GM23338 (cell line): ENCODE measurements at places on chromosomes 6 and 20. TPM values are rescaled to one million over a fixed set of nuclear protein-coding genes. Genes with fewer than 3 reads are reported as not detected.

- DNase-seq = peak; percentile 89
These were observed 20.2 kb downstream of the LEMD2 start for GRCh38 chr6:33768644-33769120.

- no peak for DNase-seq
These were observed 81.6 kb upstream of the MPC1 start for GRCh38 chr6:166464068-166465002.

SMIM28 gene
- polyA plus RNA-seq = not detected in 2 replicates

ARG1 gene
- polyA plus RNA-seq = 0.18 and 0.42 TPM in 2 replicates

- DNase-seq = no peak
These were observed 17.1 kb downstream of the ISM1 start for GRCh38 chr20:13238001-13238653.

VGLL2 gene
- polyA plus RNA-seq = not detected in 2 replicates

CLPSL1 gene
- polyA plus RNA-seq = 0.80 TPM in 1 of 2 replicates, not detected in the other

DNA sequence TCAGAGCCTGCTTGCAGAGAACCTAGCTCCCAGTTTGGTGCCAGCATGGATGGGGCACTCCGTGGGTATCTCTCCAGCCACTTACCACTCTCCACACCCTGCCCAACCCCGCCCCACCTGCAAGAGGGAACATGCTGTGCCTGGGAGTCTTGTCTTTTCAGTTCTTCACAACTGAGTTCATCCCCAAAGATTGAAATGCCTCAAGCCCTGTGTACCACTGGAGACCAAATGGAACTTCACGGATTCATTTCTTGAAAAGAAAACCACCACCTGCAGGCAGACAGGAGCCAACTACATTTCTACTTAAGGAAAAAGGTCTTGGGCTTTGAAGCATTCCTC lies 50.1 kb downstream of the TRERF1 start:
- DNase-seq = no peak

DNA sequence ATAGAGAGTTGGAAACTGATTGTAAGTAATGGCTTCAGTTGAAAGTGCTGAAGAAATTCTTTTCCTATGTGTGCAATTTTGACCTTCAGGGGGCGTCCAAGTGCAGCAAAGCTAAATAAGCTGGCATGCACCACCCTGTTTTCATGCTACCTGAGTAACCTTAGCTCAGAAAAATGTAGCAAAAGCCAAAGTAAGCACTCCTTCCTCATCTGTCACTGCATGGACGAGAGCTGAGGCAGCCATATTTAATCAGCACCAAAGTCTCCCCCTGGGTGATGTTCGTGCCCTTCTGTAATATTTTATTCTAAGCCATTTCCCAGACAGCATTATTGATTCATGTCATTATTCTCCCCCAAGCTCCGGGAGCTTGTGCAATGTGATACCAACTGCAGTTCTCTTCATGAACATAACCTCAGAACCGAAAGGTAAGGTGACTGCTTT lies 123.1 kb downstream of the RPS12 start:
- DNase-seq = peak; percentile 94

GRCh38 chr6:28212510-28213212 lies 12.4 kb upstream of the ZSCAN9 start:
- peak; percentile 81 for DNase-seq

DNA sequence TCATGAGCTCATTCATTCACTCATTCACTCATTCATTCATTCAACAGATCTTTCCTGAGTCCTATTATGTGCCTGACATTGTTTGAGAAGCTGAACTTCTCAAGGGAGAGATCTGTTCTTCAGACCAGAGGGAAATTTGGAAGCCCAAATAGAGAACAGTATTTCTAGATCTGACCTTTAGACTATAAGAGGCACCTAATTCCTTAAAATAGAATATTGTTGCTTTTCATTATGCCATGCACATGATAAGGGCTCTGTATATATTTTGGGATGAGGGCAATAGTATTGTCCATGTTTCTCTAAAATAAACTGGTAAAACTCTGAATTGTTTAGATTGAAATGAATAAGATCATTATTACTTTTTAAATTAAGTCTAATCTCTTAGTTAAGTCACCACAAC lies 18.6 kb upstream of the DSP start:
- DNase-seq = no peak

ALDH5A1 gene
- polyA plus RNA-seq = 2.7 and 3.1 TPM in 2 replicates

DNA sequence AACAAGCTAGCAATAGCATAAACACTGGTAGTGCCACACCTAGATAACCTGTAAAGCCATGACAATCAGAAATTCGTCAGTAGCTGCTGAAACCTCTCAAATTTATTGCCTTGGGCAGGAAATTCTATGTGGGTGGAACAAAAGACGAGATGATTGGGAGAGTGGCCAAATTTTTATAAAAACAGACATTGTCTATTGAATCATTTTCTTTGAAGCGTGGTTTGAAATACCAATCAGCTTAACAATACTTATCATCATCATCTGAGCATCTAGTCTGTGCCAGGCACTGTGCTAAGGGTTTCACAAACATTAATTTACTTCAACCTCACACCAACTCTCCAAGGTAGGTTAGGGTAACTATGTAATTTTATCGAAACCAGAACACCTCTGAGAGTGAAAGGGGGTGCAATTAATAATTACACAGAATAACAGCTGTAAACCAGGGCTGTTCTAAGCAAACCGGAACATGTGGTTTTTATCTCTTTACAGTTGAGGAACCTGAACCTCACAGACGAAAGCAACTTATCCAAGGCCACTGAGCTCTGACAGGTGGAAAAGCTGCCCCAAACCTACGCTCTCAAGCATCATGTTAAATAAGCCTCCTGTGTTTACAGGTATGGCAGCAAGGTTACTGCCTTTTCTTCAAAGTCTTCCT lies 43.4 kb downstream of the NHSL1 start:
- DNase-seq = no peak

DNA sequence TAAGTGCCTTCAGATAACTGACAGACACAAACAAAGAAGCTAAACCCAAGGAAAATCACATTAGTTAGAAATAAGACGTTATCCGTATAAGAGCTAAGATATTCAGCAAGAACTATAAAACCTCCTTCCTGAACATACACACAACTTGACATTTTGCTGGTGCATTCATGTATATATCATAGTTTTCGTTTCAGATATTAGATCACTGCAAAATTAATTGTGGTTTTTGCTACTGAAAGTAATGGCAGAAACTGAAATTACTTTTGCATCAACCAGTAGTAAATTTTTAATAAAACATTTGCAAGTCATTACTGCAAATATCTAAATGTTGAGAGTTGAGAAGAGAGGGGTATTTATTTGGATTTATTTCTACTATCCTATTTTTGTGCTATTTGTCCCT lies 26.1 kb upstream of the KCNQ5 start:
- DNase-seq = no peak

DNA sequence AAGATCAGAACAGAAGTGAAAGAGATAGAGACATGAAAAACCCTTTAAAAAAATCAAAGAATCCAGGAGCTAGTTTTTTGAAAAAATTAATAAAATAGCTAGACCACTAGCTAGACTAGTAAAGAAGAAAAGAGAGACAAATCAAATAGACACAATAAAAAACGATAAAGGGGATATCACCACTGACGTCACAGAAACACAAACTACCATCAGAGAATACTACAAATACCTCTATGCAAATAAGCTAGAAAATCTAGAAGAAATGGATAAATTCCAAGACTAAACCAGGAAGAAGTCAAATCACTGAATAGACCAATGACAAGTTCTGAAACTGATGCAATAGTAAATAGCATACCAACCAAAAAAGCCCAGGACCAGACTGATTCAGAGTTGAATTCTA lies 29.6 kb upstream of the SENP6 start:
- no peak for DNase-seq

- DNase-seq = no peak
These were observed 146.5 kb upstream of the COL21A1 start for GRCh38 chr6:56393615-56394612.

POU5F1 gene
- 1,839 and 1,914 TPM in 2 replicates for polyA plus RNA-seq

GABRR2 gene
- polyA plus RNA-seq = not detected in 2 replicates

- no peak for DNase-seq
These were observed 67.7 kb downstream of the PYGB start for GRCh38 chr20:25315418-25316210.

NFKBIE gene
- 12.8 and 14.6 TPM in 2 replicates for polyA plus RNA-seq

DNA sequence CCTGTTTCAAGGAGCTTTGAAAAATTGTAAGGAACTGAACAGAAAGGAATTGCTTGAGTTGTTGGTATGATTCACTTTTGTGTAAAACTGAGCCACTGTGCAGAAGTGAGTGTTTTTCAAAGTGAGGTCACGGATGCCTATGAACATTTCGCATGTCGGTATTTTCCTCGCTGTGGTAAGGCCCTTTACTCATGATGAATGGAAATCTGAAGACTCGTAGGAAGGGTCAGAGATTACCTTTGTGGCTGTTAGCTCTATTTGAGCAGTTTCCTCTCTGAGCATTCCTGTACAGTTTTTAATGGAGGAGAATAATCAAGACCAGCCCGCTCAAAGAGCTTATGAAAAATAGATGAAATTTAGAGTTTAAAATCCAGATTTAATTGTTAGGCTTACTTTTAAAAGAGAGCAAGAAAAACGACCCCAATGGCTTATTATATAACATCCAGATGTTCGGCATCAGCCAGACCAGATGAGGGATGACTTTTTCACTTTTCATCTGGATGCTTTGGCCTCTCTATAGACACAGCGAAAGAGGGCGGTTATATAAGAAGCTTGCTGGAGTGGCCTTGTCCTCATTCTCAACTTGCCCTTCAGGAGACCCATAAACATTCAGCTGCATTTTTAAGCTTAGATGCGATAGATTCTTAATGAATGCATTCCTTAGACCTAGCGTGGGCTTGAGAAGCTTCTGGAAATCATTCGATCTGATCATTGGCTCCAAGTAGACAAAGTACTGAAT lies 99.5 kb downstream of the CD83 start:
- DNase-seq = no peak

DNA sequence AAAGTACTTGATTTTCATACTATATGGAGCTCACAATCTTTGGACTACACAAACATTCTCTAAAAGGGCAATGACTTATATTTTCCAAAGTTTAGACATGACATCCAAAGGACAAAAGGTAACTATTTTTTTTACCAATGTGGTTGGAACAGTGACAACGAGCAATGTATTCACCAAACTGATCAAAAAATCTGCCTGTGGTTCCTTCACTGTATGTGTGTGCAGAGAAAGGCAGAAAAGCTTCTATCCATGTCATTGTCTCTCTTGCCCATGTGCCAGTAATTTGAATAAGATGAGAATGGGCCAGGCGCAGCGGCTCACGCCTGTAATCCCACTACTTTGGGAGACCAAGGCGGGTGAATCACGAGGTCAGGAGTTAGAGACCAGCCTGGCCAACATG lies 25.5 kb downstream of the MCUR1 start:
- DNase-seq = no peak

- peak; percentile 52 for DNase-seq
These were observed 15.4 kb upstream of the PREX1 start for GRCh38 chr20:48843057-48843806.

DNA sequence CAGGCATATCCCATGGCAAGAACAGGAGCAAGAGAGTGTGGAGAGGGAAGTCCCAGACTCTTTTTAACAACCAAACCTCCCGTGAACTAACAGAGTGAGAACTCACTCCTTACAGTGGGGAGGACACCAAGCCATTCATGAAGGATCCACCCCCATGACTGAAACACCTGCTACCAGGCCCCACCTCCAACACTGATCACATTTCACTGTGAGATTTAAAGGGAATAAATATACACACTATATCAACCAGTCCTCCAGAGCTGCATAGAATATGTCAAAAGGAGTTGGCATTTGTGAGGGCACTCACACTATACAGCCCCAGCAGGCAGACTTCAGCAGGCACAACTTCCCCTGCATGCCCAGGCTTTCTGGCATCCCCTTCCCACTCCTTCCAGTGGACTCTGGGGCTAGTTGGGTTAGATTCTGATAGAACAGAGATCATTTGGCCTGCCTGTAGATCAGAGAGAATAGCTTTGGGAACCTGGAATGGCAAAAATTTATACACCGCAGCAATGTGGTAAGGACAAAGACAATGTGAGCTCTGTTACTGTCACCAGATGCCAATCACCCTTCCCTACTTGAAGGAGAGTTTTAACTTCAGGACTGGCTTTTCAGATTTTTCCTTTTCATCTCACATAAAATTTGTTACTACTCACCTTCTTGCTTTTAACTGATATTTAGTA lies 25.2 kb upstream of the TENT5A start:
- no peak for DNase-seq

CLVS2 gene
- 0.08 and 0.14 TPM in 2 replicates for polyA plus RNA-seq

SNRPB gene
- 785 and 805 TPM in 2 replicates for polyA plus RNA-seq

- no peak for DNase-seq
These were observed 59.3 kb upstream of the CARMIL1 start for GRCh38 chr6:25219917-25220278.

DNA sequence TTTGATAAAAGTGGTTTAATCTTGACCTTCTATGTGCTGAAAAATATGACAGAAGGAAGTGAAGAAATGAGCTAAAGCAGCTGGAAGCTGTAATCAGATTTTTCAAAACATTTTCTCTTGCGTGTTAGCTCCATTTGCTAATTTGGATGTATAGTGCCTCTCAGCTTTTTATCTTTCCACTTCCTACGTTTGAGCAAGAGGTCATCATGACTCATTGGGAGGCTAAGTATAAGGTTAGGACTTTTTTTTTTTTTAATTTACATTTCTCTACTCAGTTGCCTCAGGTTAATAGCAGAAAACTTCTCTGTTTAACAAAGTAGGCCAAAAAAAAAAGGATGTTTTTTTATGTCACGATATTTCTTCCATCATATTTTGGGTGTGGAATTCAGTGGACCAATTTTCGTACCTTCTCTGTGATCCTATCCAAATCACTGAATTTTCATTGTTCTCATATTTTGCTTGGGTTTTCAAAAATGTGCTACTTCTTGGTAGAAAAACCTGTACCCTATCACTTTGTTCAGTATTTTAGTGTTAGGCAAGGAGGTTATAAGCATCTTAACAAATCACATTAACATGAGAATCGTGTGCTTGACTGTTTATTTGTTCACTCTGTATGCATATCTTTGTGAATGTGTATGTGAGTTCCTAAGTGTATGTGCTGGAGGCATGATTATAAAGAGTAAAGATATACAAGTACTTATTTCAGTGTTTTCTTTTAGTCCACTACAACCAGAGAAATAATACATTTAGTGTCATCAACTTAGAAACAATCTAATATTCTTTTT lies 1028.3 kb upstream of the EYS start:
- DNase-seq = no peak

DNA sequence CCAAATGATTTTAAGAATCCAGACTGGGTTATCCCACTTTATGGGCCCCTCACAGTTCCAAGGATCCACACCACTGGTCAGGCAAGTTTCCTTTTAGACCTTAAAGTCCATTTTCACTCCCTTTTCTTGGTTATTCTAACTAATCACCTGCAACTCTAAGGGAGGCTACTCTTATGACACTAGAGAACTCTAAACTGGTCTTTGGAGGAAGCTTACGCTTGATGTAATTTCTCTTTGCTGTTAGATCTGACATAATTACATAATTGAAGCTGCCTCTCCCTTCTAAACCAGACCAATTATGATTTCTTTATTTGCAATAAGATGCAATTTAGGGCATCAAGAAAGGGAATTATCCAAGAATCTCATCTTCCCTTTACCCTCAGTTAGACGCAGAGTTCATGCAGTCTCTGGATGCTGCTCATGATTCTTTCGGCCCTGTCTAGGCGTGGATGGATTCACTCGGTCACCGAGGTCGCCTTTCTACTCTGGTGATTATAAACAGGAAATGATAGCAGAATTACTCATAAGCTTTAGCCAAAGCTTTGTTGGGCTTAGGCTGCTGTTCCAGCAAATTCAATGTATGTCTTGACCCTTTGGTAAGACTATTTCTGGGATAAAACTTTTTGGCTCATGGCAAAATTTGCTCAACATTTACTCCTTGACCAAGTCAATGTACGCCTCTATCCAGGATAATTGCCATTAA lies 166.4 kb upstream of the PRND start:
- no peak for DNase-seq

PRDM1 gene
- polyA plus RNA-seq = 0.65 and 0.90 TPM in 2 replicates
